ENCODE measurements at places on chromosomes 1 and 21.

DNA sequence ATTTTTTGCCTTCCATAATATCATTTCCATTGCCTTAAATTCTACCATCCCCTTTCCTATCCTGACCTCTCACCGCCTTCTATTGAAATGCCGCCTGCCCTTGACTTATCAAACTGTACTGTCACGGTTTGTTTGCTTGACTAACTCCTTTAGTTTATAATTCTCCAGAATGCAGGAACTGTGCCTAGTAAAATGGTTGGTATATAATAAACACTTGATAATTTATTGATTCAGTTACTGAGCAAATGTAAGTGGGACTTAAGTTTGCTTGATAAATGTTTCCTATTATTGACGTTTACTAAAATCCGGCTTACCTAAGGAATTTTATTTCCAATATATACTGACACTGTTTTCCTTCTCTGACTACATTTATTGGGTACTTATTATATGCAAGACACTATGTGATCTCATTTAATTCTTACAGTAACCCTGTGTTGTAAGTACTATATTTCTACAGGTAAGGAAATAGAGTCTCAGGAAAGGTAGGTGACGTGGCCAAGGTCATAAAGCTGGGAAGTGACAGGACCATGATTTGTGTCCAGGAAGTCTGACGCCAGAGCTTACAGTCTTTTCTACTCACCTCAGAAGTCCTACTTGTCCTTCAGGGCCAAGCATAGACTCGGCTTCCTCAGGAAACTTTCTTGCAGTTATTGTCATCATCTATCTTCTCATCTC is 35.7 kb downstream of the DPT start:
- no peak for DNase-seq

GRCh38 chr21:28538987-28539622 is 453.6 kb downstream of the LTN1 start:
- DNase-seq = no peak

DNA sequence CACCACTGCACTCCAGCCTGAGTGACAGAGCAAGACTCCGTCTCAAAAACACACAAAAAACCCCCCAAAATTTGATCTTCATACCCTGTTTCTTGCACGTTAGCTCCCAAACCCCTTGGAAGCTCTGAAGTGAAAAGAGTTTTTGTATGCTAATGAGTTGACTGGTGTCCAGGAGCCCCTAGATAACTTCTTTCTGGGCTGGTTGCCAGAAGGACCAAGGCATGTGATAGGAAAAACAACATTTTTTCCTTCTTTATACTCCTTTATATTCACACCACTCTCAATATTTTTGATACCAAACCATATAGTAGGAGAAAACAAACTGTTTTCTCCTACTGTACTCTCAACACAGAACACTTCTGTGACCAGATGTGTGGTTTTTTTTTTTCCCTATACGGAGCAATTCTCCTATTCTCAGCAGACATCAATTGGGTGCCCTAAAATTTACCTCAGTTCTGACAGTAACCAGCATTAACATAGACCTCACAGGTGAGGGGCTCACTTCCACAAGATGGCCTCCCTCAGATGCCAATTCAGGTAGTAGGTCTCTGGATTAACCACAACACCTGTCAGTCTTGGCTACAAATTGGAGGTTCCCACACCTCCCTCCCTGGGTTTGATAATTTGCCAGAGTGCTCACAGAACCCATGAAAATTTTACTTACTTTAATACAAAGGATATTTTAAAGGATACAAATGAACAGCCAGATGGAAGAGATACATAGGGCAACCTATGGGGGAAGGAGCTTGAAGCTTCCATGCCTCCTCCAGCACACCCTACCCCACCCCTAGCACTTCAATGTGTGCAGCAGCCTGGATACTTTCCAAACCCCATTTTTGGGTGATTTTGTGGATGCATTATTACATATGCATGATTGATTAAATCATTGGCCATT is 25.6 kb downstream of the ZYG11B start:
- DNase-seq = no peak

GRCh38 chr1:164641353-164641730 is 82.4 kb downstream of the PBX1 start:
- DNase-seq = no peak

GRCh38 chr1:182029379-182030331 is 31.9 kb downstream of the ZNF648 start:
- DNase-seq = peak; percentile 94

GRCh38 chr21:29221253-29221744 is 77.4 kb upstream of the BACH1 start:
- DNase-seq = no peak

- DNase-seq = no peak
Measured at GRCh38 chr1:197200272-197200899, 53.9 kb upstream of the ASPM start.
